ENCODE measurements at places on chromosomes 5 and 9. TPM values are rescaled to one million over a fixed set of nuclear protein-coding genes. Genes with fewer than 3 reads are reported as not detected.

ATOSB gene
- total RNA-seq: 19.8 TPM

SHOC1 gene
- not detected for total RNA-seq

KIF4B gene
- 0.08 TPM for total RNA-seq

MEF2C gene
- 4.5 TPM for total RNA-seq

IL5 gene
- total RNA-seq: not detected

SLC6A7 gene
- not detected for total RNA-seq

PCDHGA7 gene
- 0.65 TPM for total RNA-seq

RASGRF2 gene
- 7.5 TPM for total RNA-seq

CCDC192 gene
- not detected for total RNA-seq

EIF4E1B gene
- total RNA-seq: not detected

PHF24 gene
- 0.40 TPM for total RNA-seq

HK3 gene
- total RNA-seq: not detected

SPEF2 gene
- total RNA-seq: 1.8 TPM

CARD6 gene
- total RNA-seq: 6.3 TPM

DNLZ gene
- 29.3 TPM for total RNA-seq

TEX48 gene
- not detected for total RNA-seq

LHFPL2 gene
- 20.6 TPM for total RNA-seq

PROB1 gene
- total RNA-seq: 5.6 TPM

MORN5 gene
- total RNA-seq: not detected

FOXD4L3 gene
- not detected for total RNA-seq

F2RL2 gene
- 0.56 TPM for total RNA-seq

IFNA2 gene
- total RNA-seq: not detected

EMB gene
- 3.2 TPM for total RNA-seq

RLN2 gene
- total RNA-seq: not detected

SLC30A5 gene
- 59.9 TPM for total RNA-seq

CCNJL gene
- total RNA-seq: 4.4 TPM

WDR31 gene
- total RNA-seq: 0.91 TPM

SCGB3A2 gene
- not detected for total RNA-seq

ANKRD55 gene
- 0.40 TPM for total RNA-seq

TMEM232 gene
- 0.24 TPM for total RNA-seq

GPX3 gene
- total RNA-seq: 35.0 TPM

SH3GL2 gene
- total RNA-seq: not detected

NUTM2F gene
- not detected for total RNA-seq
